ENCODE measurements at places on chromosomes 3 and 15.

DNA sequence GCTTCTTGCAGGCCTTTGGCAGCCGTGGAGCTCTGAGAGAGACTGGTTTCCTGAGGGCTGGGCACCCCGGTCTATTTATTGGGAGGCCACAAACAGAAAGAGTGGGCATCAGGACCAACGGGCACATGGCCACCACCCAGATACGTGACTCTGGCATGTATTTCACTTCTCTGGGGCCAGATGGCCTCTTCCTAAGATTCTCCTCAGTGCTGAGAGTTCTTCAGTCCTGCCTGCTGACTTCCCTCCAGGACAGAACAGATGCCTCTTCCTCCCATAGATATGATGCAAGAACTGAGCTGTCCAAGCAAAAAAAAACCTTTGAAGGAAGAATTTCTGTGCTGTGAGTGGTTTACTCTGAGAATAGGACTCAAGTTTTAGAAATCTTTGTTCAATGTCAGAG is 107.7 kb downstream of the IGF2BP2 start:
- no peaks in the 10 kb centered on the region for H3K36me3 ChIP-seq
- no peak overlapping the region for H3K4me3 ChIP-seq
- no peak for DNase-seq
- H3K4me1 ChIP-seq, result peaks cover 80% of the 10 kb centered on the region

DNA sequence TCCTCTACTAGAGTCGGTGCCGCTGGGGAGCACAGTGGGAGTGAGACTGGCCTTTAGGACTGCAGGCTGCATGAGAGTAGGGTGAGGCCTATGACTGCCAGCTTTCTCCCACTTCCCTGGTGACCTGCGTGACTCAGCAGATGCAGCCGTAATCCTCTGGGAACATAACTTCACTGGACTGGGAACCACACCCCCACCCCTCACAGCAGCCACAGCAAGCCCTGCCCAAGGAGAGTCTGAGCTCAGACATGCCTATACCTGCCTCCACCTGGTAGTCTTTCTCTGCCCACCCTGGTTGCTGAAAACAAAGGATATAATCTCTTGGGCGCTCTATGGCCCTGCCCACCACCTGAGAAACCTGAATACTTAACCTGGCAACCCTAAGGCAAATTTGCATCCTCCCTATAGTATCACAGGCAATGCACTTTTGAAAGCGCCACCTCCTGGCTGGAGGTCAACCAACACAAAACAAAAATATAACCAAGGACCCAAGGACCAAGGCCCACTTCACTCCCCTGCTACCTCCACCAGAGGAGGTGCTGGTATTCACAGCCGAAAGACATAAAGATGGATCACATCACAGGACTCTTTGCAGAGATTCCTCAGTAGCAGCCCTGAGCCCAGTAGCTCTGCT is 308.9 kb downstream of the CTNNB1 start:
- 0 out of 2 replicates have a peak, but pooled peaks cover 3% of the 10 kb centered on the region for H3K4me1 ChIP-seq
- H3K36me3 ChIP-seq, result peaks cover 12% of the 10 kb centered on the region
- DNase-seq, result peak; percentile 29
- H3K27ac ChIP-seq, result no peak overlapping the region
- H3K4me3 ChIP-seq, result no peak overlapping the region

DNA sequence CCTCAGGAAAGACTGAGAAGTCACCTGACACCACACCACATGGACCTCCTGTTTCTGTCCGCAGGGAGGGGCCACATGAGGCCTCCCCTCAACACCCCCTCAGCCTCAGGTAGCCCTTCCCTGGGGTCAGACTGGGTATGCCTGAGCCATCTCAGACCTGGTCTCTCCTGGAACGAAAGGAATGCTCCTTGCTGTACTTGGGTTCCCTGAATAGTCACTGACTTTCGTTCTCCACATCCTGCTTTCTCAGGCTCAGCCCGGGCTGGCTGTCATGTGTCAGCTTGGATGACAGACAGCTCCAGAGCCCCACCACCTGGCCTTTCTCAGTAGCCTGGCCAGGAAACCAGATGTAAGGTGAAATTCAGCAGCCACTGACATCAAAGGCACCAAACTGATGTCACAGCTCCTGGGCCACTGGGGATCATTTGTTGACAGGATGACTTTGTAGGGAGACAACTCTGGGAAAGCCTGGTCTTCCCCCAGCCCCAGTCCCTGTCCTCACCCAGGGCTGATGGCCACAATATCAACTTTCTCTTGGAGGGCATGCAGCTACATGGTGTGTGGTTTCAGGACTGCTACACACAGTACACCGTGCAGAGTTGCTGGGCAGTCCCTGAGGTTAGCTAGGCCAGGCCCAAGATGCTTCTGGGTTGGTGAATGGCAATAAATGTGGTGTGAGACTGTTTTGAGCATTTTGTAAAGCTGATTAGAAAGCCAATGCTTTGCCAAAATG is 141.4 kb upstream of the MRPS22 start:
- peak; percentile 73 for DNase-seq
- no peaks in the 10 kb centered on the region for H3K36me3 ChIP-seq

- peaks cover 66% of the 10 kb centered on the region for H3K4me1 ChIP-seq
- H3K27ac ChIP-seq, result 0 out of 2 replicates have a peak overlapping the region, but pooled peaks have one; percentile 12
- no peaks in the 10 kb centered on the region for H3K27me3 ChIP-seq
- DNase-seq, result no peak
These were observed 269.7 kb upstream of the ATP10A start for GRCh38 chr15:26132811-26133210.

DNA sequence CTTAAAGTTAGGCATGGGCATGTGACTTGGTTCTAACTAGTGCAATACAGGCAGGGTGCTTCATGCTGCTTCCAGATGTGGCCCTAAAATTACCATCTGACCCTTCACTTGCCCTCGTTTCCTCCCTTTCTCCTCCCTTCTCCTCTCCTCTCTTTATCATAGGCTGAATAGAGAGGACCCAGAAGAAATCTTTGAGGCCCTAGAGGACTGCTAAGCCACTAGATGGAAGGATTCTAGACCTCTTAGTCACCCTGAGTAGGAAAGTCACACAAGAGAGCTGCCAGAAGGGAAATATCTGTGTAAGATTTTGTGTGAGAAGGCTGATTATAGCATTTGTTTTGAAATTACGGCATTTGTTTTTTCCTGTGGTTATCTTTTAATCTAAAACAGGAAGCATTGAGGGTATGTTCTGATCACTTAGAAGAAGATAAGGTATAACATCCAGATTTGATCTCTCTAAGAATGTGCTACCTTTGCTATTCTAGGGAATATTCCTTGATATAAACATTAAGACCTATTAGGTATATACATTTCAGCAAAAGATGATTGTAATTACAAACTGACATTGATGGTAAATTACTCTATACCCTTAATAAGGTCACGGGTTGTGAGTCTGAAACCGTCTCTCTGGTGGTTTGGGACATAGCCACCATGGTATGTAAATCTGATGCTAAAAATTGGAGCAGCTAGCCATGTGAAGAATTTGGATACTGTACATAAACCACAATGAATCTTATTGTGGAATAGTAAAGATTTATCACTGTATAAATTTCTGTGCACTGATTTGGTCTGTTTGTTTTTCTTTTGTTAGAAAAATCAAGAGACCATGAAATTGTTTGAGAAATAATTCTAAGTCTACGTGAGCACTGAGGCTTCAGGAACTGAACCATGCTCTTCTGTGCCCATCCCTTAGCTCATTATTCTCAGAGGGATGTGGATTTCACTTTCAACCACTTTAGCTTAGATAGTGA is 84.1 kb downstream of the TP63 start:
- no peaks in the 10 kb centered on the region for H3K36me3 ChIP-seq
- H3K27me3 ChIP-seq, result no peaks in the 10 kb centered on the region
- no peak for DNase-seq

GRCh38 chr3:139105154-139105702 is 60.5 kb upstream of the PRR23C start:
- H3K27ac ChIP-seq, result no peak overlapping the region
- peaks cover 3% of the 10 kb centered on the region for H3K4me1 ChIP-seq
- H3K36me3 ChIP-seq, result no peaks in the 10 kb centered on the region
- H3K27me3 ChIP-seq, result no peaks in the 10 kb centered on the region

GRCh38 chr3:46856576-46857471 is 6.4 kb downstream of the MYL3 start:
- peak; percentile 10 for DNase-seq
- H3K36me3 ChIP-seq, result no peaks in the 10 kb centered on the region
- no peaks in the 10 kb centered on the region for H3K4me1 ChIP-seq

GRCh38 chr3:6060251-6060650 is 800.7 kb upstream of the GRM7 start:
- no peak for DNase-seq
- H3K27ac ChIP-seq, result no peak overlapping the region
- H3K27me3 ChIP-seq, result no peaks in the 10 kb centered on the region
- H3K4me1 ChIP-seq, result peaks cover 24% of the 10 kb centered on the region
- peaks cover 22% of the 10 kb centered on the region for H3K36me3 ChIP-seq
- no peak overlapping the region for H3K4me3 ChIP-seq

DNA sequence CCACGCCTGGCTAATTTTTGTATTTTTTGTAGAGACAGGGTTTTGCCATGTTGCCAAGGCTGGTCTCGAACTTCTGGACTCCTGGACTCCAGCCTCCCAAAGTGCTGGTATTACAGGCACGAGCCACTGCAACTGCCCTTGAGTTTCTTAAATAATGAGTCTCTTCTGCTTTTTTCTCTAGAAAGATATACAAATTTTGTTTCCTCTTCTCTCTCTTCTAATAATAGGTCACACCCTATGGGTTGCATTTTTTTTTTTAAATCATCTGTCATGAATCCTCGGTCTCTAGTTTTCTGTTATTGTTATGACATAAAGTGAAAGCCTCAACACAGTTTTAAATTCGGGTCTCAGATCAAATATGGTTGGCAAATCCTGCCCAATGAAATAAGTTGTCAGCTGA is 111.2 kb downstream of the IL12A start:
- no peak overlapping the region for H3K4me3 ChIP-seq
- H3K27me3 ChIP-seq, result no peaks in the 10 kb centered on the region
- H3K36me3 ChIP-seq, result no peaks in the 10 kb centered on the region
- no peak overlapping the region for H3K27ac ChIP-seq
- H3K4me1 ChIP-seq, result no peaks in the 10 kb centered on the region

GRCh38 chr15:33780011-33780768 is 188.1 kb upstream of the CHRM5 start:
- no peak overlapping the region for H3K4me3 ChIP-seq
- H3K4me1 ChIP-seq, result peaks cover 16% of the 10 kb centered on the region

- peaks cover 12% of the 10 kb centered on the region for H3K4me1 ChIP-seq
- H3K36me3 ChIP-seq, result no peaks in the 10 kb centered on the region
- no peak overlapping the region for H3K27ac ChIP-seq
- no peaks in the 10 kb centered on the region for H3K27me3 ChIP-seq
- DNase-seq, result no peak
These were observed 38.9 kb downstream of the RBMS3 start for GRCh38 chr3:29319798-29320197.

- no peak overlapping the region for H3K27ac ChIP-seq
- peaks cover 32% of the 10 kb centered on the region for H3K4me1 ChIP-seq
- DNase-seq, result no peak
- no peaks in the 10 kb centered on the region for H3K36me3 ChIP-seq
- no peaks in the 10 kb centered on the region for H3K27me3 ChIP-seq
These were observed 208.5 kb downstream of the LPP start for GRCh38 chr3:188362405-188362831.

DNA sequence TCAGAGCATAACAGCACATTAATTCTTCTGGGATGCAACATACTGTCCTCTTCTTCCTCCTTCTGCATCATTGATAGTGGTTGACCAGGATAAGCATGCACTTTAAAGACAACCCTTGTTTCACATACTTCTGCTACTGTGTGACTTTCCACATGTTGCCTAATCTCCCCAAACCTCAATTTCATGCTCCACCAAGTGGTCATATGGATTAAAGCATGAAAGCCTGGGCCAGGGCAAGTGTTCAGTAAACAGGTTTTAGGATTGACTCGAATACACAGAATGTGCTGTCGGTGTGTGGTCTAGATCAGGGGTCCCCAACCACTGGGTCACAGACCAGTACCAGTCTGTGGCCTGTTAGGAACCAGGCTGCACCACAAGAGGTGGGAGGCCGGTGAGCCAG is 22.5 kb upstream of the BFSP2 start:
- no peak overlapping the region for H3K4me3 ChIP-seq
- H3K36me3 ChIP-seq, result no peaks in the 10 kb centered on the region
- H3K27me3 ChIP-seq, result no peaks in the 10 kb centered on the region
- H3K4me1 ChIP-seq, result peaks cover 26% of the 10 kb centered on the region

- DNase-seq, result peak; percentile 18
- H3K36me3 ChIP-seq, result no peaks in the 10 kb centered on the region
- H3K27ac ChIP-seq, result no peak overlapping the region
- no peak overlapping the region for H3K4me3 ChIP-seq
- peaks cover 18% of the 10 kb centered on the region for H3K27me3 ChIP-seq
- H3K4me1 ChIP-seq, result peaks cover 20% of the 10 kb centered on the region
These were observed 43.9 kb upstream of the KLHL25 start for GRCh38 chr15:85838655-85839054.

- no peak overlapping the region for H3K27ac ChIP-seq
- no peak overlapping the region for H3K4me3 ChIP-seq
- no peak for DNase-seq
- H3K36me3 ChIP-seq, result no peaks in the 10 kb centered on the region
These were observed 85.7 kb upstream of the XCR1 start for GRCh38 chr3:46112984-46113383.

GRCh38 chr3:71585887-71586809 is 2.6 kb upstream of the FOXP1 start:
- no peak for DNase-seq
- H3K4me1 ChIP-seq, result peaks cover 24% of the 10 kb centered on the region
- peaks cover 7% of the 10 kb centered on the region for H3K36me3 ChIP-seq
- peaks cover 15% of the 10 kb centered on the region for H3K27me3 ChIP-seq

DNA sequence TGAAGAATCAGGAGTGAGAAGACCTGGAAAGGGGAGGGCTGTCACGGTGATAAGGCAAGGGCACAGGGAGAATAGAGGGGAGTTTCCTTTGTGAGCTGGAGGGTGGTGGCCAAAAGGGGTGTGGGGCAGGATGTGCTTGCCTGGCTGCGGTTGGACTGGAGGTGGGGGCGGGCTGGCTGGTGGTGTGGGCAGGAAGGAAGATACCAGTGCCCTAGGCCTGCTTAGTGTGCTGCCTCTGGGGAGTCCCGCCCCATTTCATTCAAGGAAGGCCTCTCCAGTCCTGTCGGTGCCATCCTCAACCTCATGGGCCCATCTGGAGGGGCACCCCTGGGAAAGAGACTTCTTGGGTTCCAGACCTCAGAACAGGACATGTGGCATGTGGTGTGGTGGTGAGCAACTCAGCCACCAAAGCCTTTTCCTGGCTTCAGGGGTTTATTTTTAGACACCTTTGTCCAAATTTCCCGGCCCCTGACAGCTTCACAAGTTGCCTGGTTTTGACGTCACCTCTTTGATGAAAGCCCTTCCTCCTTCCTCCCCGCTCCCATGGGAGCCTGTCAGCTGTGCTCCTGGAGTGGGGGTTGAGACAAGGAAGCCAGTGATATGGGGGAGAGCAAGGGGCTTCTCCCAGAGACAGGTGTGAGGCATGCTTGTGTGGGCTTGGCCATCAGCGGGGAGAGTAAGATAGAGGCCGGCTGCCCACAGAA is 15.6 kb downstream of the TEX264 start:
- H3K4me1 ChIP-seq, result peaks cover 17% of the 10 kb centered on the region
- no peak overlapping the region for H3K4me3 ChIP-seq
- H3K27ac ChIP-seq, result 0 out of 2 replicates have a peak overlapping the region, but pooled peaks have one; percentile 64
- H3K36me3 ChIP-seq, result no peaks in the 10 kb centered on the region
- DNase-seq, result no peak

All from WTC11 (cell line).